ENCODE measurements at places on chromosomes 3 and 15.

DNA sequence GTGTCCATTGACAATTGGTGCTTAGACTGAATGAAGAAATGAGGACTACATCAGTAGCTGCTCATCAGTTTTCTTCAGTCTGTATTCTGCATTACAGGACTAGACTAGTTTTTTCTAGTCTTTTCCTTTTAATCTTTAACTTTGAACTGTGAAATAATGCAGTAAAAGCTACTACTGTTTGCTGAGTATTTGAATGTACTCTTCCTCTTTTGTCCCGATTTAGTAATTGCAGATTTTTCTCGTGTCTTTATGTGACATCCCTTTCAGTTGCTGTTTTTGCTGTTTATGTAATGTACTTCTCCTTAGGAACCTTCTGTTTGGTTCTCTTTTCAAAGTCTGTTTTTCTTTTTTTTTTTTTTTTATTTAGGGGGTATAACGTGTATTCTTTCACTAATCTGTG lies 17.4 kb downstream of the MFSD1 start:
- DNase-seq = no peak

GRCh38 chr3:194584866-194585265 lies 48.4 kb downstream of the TMEM44 start:
- DNase-seq = no peak

DNA sequence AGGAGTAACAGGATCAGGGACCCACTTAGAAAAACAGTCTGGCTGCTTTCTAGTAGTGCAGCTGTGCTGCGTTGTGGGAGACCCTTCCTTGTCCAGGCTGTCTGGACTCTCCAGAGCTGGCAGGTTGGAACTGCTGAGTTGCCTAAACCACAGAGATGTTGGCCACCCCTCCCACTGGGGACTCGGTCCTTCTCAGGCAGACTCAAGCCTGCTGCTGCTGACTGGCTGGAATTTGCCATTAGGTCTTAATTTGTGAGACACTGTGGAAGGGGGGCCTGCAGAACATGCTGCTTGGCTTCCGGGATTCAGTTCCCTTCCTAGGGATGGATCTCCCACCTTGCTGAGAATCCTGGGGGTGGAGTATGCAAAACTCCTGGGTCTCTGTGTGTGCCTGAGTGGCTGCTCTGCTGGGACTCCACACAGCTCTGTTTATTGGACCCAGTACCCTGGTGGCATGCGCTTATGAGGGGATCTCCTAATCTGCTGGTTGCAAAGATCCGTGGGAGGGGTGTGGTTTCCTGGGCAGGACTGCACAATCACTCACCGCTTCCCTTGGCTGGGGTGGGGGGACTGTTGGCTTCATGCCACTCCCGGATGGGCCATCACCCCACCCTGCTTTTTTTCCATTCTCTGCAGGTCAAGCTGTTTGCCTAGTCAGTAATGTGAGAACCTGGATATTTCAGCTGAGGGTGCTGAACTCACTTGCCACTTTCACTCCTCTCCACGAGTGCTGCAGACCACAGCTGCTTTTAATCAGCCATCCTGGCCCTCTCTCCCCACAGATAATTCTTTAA lies 150.5 kb downstream of the CFAP20DC start:
- peak; percentile 11 for DNase-seq

DNA sequence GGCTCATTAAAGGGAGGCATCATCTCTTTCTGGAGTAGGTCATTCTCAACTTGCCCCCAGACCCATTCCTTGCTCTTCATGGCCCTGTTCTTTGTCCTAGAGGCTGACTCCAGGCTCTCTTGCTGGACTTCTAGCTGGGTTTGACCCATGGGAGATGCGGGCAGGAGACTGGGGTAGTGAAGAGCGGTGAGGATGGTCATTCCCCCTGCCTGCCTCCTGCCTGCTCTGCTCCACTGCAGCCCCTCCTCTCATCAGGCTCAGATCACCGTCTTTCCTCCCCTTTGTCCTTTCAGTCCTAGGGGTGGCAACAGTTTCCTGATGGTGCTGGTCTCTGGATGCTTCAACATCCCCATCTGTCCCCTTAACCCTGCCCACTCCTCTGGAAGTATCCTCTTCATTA lies 170.9 kb downstream of the ABHD5 start:
- DNase-seq = no peak

DNA sequence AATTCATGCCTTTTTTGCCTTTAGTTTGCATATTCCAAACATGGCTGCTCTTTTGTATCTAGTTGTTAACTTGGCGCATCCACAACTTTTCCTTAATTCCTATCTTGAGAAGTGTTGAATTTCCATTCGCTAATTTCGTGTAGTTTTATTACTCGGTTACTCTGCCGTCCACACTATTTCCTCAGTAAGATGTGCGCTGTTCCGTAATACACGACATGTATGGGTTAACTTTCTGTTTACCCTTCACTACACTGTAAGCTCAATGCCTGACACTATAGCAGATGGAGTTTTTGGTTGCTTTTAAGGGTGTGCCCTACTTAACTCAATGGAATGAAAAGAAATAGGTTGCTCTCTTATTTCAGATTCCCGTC lies 724 bp downstream of the RPSA start:
- DNase-seq = no peak

GRCh38 chr3:188506446-188506845 lies 352.5 kb downstream of the LPP start:
- no peak for DNase-seq

GRCh38 chr3:32522682-32523081 lies 20.0 kb upstream of the CMTM6 start:
- DNase-seq = no peak

GRCh38 chr15:94910166-94910565 lies 678.8 kb downstream of the MCTP2 start:
- no peak for DNase-seq

- DNase-seq = no peak
These were observed 39.0 kb downstream of the RGMA start for GRCh38 chr15:93049914-93050578.

GRCh38 chr15:75178171-75178937 lies 23.3 kb upstream of the C15orf39 start:
- DNase-seq = no peak

GRCh38 chr15:85690561-85691231 lies 104.0 kb downstream of the KLHL25 start:
- DNase-seq = peak; percentile 44

- DNase-seq = no peak
These were observed 36.3 kb upstream of the PPM1L start for GRCh38 chr3:160719710-160720109.

DNA sequence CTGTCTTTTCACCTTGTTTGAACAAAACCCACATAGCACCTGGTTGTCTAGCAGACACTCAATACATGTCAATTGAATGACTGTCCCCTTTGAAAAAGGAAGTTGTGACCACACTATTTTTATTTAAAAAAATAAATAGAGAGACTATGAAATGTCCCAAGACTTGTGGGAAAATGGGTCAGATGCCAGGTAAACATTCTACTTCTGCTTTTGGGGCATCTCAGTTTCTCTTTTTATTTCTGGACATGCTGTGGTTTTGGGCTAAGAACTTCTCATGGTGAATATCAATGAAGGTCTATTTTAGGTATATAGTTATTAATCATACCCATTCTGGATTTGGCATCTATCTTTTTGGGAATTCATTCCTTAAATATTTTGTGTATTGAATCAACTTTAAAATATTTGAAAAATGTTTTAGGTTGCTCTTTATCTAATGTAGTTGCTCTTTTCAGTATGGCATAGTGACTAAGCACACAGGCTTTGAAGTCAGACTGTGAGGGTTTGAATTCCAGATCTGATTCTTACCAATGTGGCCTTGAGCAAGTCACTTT lies 4.4 kb downstream of the TMEM45A start:
- no peak for DNase-seq

DNA sequence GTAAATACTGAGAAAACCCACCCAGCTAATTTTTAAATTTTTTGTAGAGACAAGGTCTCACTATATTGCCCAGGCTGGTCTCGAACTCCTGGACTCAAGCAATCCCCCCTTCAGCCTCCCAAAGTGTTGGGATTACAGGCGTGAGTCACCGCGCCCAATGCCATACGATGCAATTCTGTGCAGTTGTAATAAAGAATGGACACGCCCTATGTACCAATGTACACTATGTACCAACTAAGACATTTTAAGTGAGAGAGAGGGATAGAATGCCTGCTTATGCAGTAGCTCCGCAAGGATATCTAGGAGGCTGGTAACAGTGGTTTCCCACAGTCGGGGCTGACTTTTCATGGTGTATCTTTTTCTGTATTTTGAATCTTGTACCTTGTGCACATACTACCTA lies 14.6 kb downstream of the ZNF710 start:
- DNase-seq = no peak

DNA sequence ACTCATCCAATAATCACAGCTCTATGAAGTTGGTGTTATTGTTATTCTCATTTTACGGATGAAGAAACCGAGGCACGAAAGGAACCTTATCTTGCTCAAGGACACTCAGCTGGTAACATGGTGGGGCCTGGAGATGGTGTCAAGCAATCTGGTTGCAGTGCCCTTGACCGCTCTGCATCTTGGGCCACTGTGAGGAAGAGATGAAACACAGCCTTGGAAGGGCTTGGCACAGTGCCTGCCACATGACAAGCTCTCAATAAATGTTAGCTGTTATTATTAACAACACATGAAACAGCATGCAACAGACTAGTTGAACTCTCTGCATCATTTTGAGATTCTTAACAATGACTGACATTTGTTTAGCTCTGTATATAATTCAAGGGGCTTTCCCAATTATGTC lies 10.1 kb upstream of the ITGA11 start:
- DNase-seq = no peak

DNA sequence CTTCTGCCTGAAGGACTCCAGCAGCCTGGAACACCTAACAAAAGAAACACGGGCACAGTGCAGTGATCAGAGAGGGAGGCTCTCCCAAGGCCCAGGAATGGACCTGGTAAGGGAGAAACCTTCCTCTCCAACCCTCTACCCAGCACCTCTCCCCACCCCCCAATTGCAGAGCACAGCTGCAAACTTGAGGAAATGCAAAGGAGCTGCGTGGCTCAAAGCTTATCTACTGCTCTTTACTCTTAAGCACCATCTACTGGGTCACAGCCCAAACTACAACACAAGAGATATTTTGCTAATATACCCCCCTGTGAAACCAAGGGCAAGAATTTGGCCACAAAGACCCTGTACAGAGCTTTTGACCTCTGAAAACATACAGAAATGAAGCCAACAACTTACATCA lies 328.3 kb downstream of the OXSM start:
- no peak for DNase-seq

- no peak for DNase-seq
These were observed 368.6 kb upstream of the MCTP2 start for GRCh38 chr15:93862791-93863190.

GRCh38 chr15:52002351-52002750 lies 16.7 kb upstream of the MAPK6 start:
- DNase-seq = no peak

GRCh38 chr3:139751789-139752188 lies 74.0 kb upstream of the NMNAT3 start:
- DNase-seq = no peak

GRCh38 chr15:94494732-94495131 lies 263.4 kb downstream of the MCTP2 start:
- DNase-seq = no peak

DNA sequence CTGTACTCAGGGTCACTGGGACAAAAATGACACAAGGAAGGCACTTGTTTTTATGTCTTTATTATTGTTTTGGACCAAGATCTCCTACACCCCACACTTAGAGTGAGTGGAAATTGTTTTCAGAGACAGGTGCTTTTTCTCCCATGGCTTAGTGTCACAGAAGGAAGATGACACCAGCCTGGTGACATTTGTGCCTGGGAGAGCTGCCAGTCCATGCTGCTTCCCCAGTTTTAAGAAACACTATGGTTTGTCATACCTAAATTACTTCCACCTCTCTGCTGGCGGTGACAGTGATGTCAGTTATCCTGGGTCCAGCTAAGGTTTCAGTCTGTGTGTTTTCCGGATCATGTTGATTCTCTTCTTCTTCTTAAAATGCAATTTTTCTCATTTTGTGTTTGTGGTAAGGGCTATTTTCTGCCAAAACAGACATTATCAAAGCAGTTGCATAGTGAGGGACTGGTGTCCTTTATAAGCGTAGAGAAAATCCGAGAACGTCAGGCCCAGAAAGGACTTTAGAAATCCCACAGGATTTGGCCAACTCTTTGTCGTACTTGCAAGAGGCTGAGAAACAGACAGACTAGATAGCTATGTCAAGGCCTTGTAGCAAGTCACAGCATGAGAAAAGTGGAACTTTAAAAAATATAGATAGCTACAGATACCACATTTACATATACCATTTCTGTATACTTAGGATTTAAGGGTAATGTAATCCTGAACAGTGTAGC lies 149.5 kb downstream of the TP63 start:
- DNase-seq = no peak

- DNase-seq = no peak
These were observed 713.5 kb downstream of the GRM7 start for GRCh38 chr3:7574435-7574834.

DNA sequence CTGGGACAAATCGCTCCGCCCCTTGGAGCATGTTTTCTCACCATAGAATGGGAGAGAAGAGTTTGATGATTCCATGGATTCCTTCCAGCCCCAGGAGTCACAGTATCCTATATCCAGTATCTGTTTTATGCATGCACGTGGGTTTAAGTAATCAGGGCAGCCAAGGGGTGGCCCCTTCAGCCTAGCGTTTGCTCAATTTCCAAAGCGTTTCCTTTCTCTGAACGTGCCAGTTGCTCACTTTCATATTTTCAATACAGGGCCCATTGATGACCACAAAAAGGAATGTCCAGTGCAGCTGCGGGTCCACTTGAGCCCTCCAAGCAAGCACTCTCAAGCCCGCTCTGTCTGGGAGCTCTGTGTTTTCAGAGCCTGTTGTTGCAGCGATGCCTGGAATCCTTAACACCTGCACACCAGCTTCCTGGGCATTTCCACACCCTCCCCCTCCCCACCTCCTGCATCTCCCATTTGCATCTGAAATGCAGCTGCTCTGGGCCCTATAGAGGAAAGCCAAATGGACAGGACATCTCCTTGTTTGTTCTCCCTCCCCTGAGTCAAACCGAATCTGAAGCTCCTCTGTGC lies 164.3 kb upstream of the LPP start:
- DNase-seq = no peak

DNA sequence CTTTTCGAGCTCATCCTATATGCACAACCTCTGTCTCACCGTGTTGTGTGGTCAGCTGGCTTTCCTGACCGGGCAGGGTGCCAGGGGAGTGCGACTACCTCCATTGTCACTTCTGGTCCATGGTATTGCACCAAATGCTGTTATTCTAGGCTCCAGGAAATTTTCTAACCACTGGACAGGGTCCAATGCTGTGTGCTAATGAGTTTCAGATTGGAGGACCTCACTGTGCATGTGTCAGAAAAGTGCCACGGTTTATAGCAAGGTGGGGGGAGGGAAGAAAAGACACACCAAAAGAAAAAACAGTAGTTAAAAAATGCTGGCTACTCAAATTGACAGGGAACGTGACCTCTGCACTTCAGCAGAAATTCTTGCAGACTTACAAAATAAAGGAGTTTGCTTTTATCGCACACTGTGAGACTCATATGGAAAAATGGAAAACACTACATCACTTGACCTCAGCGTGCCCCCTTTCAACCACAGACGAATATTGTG lies 480.1 kb downstream of the FOXP1 start:
- no peak for DNase-seq

- DNase-seq = no peak
These were observed 87.0 kb upstream of the PPP2R3A start for GRCh38 chr3:135878501-135878900.

- DNase-seq = no peak
These were observed 346.6 kb downstream of the ERC2 start for GRCh38 chr3:56121716-56122115.
